CD4-positive, alpha-beta memory T cell (primary cell): ENCODE measurements at places on chromosomes 16 and 17. TPM values are rescaled to one million over a fixed set of nuclear protein-coding genes. Genes with fewer than 3 reads are reported as not detected.

- H3K4me1 ChIP-seq, result peaks cover 15% of the 10 kb centered on the region
- peak; percentile 83 for DNase-seq
- no peak overlapping the region for H3K27ac ChIP-seq
These were observed 7.5 kb downstream of the EIF1 start for GRCh38 chr17:41695954-41696757.

MMP25 gene
- 3.0 TPM for total RNA-seq

OMG gene
- total RNA-seq, result 0.69 TPM

- H3K27ac ChIP-seq, result no peak overlapping the region
- no peaks in the 10 kb centered on the region for H3K27me3 ChIP-seq
- DNase-seq, result no peak
- H3K36me3 ChIP-seq, result peaks cover 26% of the 10 kb centered on the region
- no peak overlapping the region for H3K4me3 ChIP-seq
- no peaks in the 10 kb centered on the region for H3K4me1 ChIP-seq
These were observed 100.6 kb upstream of the PLCG2 start for GRCh38 chr16:81678326-81679095.

- H3K27me3 ChIP-seq, result no peaks in the 10 kb centered on the region
- H3K4me3 ChIP-seq, result no peak overlapping the region
- no peaks in the 10 kb centered on the region for H3K36me3 ChIP-seq
These were observed 13.4 kb downstream of the MFSD6L start for GRCh38 chr17:8785547-8786413.

DNA sequence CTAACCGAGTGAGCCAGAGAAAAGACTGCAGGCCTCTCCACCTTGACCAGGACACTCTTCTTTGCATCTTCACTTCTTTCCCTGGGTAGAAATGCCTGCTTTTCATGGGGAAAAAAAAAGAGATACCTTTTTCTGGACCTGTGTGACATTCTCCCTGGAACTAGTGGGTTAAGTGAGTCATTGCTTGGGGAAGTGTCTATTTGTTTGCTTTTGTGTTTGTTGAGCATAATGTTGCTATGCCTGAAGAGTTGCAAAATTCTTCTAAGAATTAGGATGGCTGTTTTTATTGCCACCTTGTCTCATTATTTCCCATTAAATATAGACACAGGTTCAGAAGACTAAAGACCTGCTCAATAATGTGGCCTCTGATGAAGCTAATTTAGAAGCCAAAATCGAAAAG, 18.8 kb downstream of the CLUAP1 start:
- H3K36me3 ChIP-seq, result peaks cover 42% of the 10 kb centered on the region
- no peaks in the 10 kb centered on the region for H3K27me3 ChIP-seq
- no peak overlapping the region for H3K4me3 ChIP-seq
- DNase-seq, result no peak
- no peaks in the 10 kb centered on the region for H3K4me1 ChIP-seq
- H3K27ac ChIP-seq, result no peak overlapping the region

DNA sequence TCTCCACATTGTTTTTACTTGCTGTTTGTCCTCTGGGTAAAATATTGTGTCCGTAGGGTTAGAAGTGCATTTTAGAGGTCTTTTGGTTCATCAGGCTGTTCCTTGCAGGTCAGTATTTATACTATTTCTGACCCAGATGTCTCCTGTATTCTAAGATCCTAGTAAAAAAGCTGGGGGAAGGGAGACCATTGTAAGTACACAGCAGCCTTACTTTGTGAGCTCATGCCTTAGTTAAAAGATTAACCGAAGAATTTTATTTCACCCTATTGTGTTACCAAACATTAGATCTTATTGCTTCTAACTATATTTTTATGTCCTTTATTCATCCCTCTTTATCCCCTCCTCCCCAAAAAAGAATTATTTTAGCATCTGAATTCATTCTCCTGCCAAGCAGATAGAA, 444.1 kb upstream of the RBFOX1 start:
- H3K27me3 ChIP-seq, result no peaks in the 10 kb centered on the region
- no peaks in the 10 kb centered on the region for H3K4me1 ChIP-seq
- H3K36me3 ChIP-seq, result no peaks in the 10 kb centered on the region
- DNase-seq, result no peak
